Esophagus mucosa (tissue), 1 donor: ENCODE measurements at places on chromosomes 3 and 15. TPM values are rescaled to one million over a fixed set of nuclear protein-coding genes. Genes with fewer than 3 reads are reported as not detected.

RTP1 gene
- total RNA-seq: not detected

MESP1 gene
- 0.44 TPM for total RNA-seq

SLC9C1 gene
- total RNA-seq: not detected

DNA sequence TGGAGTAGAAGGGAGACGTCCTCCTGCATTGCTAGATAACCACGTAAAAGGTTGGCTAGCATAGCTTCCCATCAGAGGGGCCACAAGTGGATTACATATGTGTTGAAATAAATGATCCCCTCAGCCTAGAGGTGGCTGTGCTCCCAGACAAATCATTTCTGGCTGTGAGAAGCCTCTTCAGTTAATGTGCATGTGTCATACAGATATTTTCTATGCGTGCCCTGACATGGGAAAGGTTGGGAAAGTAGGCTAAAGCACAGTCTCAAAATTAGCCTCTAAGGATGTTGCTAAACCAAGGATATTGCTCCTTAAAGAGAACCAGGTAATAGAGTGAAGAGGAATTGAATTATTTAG, 17.8 kb downstream of the USP3 start:
- ATAC-seq: peak; percentile 78

GRCh38 chr15:83445643-83446042, 1.5 kb upstream of the SH3GL3 start:
- no peak for ATAC-seq

DNA sequence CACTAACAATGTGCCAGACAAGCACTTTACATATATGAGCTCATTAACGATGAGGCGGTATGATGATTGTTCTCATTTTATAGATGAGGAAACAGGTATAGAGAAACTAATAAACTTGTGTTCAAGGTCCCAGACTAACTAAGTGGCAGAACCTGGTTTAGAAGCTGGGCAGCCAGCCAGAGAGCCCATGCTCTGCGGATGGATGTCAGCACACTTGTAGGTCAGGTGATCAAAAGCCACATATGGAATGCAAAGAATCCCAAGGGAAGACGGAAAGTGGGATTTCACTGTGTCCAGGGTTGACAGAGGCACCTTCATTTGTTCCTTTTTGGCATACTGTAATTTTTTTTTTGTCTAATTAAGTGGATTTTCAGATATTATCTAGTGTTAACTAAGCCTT, 103.7 kb downstream of the EFL1 start:
- ATAC-seq: no peak

DNA sequence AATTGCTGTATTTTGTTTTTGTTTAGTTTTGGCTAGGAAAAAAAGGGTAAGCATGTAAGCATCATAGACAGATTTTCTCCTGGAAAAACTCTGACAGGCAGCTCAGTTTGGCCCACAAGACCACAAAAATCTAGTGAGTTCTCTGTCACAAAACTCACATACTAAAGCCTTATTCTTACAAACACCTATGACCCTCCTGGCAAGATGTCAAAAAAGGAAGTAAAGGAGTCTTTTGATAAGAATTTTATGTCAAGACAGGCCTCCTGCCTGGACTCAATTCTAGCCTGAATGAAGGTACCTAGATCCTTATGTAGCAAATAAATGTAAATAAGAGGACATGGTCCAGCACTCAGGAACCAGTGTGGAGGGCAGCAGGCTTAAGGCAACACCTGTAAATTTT, 668.3 kb upstream of the ZNF385D start:
- ATAC-seq: no peak
